ENCODE measurements at places on chromosomes 2 and 18. TPM values are rescaled to one million over a fixed set of nuclear protein-coding genes. Genes with fewer than 3 reads are reported as not detected.

- peak; percentile 94 for DNase-seq
Observed at GRCh38 chr2:233965032-233965603, 47.9 kb downstream of the TRPM8 start.

DNA sequence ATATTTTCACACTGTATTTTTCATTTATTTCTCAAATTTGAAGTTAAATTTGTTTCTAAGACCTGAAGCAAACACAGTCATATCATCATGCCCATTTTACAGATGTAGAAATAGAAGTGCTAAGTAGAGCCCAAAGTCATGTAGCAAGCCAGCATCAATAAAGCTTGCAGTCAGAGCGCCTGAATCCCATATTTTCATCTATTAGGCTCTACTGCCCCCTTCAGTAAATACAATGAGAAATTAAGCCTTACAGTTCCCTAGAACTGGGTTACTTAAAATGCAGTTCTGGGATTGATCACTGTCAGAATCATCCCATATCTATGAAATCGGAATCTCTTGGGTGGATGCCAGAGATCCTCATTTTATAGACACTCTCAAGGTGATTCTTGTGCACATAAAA is 419.9 kb downstream of the TGIF1 start:
- peak; percentile 50 for DNase-seq

DNA sequence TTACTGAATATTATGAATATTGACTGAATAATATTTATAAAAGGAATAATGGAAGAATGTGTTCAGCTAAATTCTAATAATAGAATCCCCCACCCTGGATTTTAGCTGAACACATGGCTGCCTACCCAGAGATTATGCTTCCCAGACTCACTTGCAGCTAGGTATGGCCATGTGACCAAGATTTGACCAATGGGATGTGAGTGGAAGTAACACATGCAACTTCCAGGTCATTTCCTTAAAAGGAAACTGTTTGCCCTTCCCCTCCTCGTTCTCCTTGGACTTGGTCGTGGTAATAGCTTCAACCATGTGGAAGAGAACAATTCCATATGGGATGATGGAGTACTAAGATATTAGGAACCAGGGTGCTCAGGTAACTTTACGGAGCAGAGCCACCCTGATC is 47.8 kb downstream of the KIAA2012 start:
- no peak for DNase-seq

Gene PLEKHA3
- 6.5 TPM for total RNA-seq

Gene SNED1
- total RNA-seq, result 63.7 TPM

Gene RAX
- not detected for total RNA-seq

GRCh38 chr2:202669841-202670240 is 35.1 kb downstream of the FAM117B start:
- no peak for DNase-seq

- DNase-seq, result no peak
Observed at GRCh38 chr2:224890372-224890771, 151.9 kb downstream of the DOCK10 start.
